ENCODE measurements at places on chromosomes 16 and 17. TPM values are rescaled to one million over a fixed set of nuclear protein-coding genes. Genes with fewer than 3 reads are reported as not detected.

- DNase-seq, result peak; percentile 93
Measured at GRCh38 chr17:8151120-8151640, 1.0 kb downstream of the PER1 start.

GRCh38 chr17:27086526-27086925, 207.4 kb upstream of the WSB1 start:
- DNase-seq, result no peak

- peak; percentile 27 for DNase-seq
Measured at GRCh38 chr16:53090591-53091411, 36.0 kb downstream of the CHD9 start.

GRCh38 chr17:61201211-61201610, 198.4 kb upstream of the TBX2 start:
- DNase-seq, result no peak

DNA sequence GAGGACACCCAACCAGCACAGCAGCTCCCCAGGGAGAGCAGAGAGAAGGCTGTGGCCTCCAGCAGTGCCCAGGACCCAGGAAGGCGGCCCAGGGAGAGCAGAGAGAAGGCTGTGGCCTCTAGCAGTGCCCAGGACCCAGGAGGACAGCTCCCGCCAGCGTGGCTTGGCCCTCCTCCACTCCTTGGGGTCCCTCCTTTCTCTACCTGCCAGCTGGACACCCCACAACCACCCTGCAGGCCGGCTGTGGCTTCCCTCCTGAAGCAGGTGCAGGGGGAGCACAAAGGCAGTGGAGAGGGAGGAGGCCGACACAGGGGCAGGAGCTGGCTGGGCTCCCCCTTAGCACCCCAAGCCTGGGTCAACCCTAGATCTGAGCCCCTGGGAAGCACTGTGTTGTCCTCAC, 54.1 kb upstream of the FASN start:
- no peak for DNase-seq

GRCh38 chr17:42878924-42879595, 21.5 kb upstream of the G6PC1 start:
- DNase-seq, result no peak

The NTN1 gene
- total RNA-seq, result not detected
